Mesothelial cell of epicardium (in vitro differentiated cells): ENCODE measurements at places on chromosomes 1 and 21. TPM values are rescaled to one million over a fixed set of nuclear protein-coding genes. Genes with fewer than 3 reads are reported as not detected.

- H3K36me3 ChIP-seq, result no peaks in the 10 kb centered on the region
- H3K27me3 ChIP-seq, result no peaks in the 10 kb centered on the region
- no peak for DNase-seq
- no peak overlapping the region for H3K27ac ChIP-seq
- H3K4me1 ChIP-seq, result peaks cover 36% of the 10 kb centered on the region
Observed at GRCh38 chr1:82788660-82789059, 987.9 kb downstream of the ADGRL2 start.

DNA sequence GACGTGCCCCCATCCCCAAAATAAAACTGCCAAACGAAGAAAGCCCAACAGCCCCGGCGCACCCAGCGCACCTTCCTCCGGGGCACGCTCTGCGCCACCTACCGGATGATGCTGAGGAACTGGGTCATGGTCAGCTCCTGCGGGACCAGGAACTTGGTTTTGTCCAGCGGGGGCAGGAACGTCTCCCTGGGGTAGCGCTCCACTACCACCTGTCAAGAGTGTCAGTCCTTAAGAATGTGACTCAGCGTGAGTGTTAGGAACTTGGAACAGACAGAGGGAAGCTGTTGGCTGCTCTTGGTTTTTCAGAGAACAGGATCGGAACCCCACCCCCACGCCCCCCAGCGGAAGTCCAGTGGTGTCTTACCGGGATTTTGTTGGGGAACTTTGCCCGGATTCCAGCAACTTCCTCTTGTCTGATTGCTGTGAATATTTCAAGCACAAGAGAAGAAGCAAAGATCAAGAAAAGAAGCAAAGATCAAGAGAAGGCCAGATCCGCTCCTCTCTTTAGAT, 431 bp downstream of the MAP1LC3C start:
- DNase-seq, result no peak
- H3K4me3 ChIP-seq, result peak overlapping the region; percentile 63
- peaks cover 9% of the 10 kb centered on the region for H3K4me1 ChIP-seq
- H3K27me3 ChIP-seq, result no peaks in the 10 kb centered on the region
- H3K36me3 ChIP-seq, result no peaks in the 10 kb centered on the region

The DMBX1 gene
- not detected in 3 replicates for total RNA-seq

GRCh38 chr21:33650230-33650629, 7.9 kb downstream of the ITSN1 start:
- H3K27ac ChIP-seq, result peak overlapping the region; percentile 78
- no peaks in the 10 kb centered on the region for H3K27me3 ChIP-seq
- no peak for DNase-seq
- peaks cover 32% of the 10 kb centered on the region for H3K4me1 ChIP-seq

DNA sequence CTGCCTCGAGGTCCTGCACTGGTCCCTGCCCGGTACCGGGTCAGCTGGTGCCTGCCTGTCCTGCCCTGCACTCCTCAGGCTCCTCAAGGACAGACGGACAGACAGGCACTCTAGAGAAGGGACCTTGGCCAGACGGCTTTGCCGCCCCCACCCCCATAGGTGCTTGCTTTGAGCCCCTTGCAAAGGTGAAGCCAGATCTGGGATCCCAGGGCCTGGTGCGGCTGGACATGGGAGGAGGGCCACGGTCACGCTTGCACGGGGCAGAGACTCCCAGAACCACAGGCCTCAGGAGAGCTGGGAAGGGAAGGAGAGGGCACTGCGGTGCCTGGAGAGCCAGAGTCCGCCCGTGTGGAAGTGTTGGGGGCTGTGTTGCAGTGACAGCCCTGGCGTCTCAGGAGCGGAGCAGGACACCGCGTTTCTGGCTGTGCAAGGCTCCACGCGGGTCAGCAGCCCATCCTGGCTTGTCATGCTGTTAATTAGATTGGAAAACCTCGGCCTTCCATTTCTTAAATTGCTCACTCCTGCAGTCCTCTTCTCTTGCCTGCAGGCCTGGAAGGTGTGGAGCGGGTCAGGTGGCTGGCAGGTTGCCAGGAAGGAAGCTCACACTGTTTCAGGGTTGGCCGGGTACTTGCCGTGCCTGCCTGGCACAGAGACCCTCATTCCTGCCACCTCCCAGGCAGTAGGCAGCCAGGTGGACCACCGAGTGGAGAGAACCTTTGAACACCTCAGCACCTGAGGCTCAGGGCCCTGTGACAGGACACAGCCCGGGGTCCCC, 16.3 kb downstream of the COL18A1 start:
- H3K4me3 ChIP-seq, result peak overlapping the region; percentile 15
- peaks cover 45% of the 10 kb centered on the region for H3K4me1 ChIP-seq
- no peaks in the 10 kb centered on the region for H3K27me3 ChIP-seq
- no peaks in the 10 kb centered on the region for H3K36me3 ChIP-seq

GRCh38 chr1:165174491-165174890, 182.0 kb downstream of the LMX1A start:
- no peak overlapping the region for H3K27ac ChIP-seq
- no peaks in the 10 kb centered on the region for H3K36me3 ChIP-seq
- H3K4me3 ChIP-seq, result no peak overlapping the region
- peaks cover 27% of the 10 kb centered on the region for H3K27me3 ChIP-seq
- no peaks in the 10 kb centered on the region for H3K4me1 ChIP-seq

The YY1AP1 gene
- 55.8 to 58.1 TPM (median 56.2 TPM) in 3 replicates for total RNA-seq

DNA sequence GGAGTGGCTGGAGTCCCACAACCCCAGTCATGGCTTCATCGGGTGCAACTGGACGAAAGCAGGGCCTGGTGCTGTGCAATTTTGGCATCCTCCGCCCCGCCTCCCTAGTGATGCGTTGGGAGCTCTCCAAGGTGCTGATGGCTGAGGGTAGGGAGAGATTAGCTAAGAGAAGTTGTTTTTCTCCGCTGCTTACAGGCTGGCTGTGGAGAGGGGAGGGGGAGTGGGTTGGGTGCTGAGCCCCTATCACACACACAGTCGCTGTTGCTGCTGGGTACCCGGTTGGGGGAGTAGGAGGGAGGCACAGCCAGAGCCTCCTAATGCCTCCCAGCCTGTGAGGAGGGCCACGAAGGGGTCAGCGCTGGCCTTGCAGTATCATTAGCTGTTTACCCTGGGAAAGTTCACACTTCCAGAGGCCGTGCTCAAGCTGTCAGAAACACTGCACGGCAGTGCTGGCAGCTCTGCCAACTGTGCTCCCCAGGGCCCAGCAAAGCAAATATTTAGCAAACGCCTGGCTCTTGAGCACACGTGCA, 110.0 kb downstream of the GRIK3 start:
- H3K36me3 ChIP-seq, result no peaks in the 10 kb centered on the region
- no peak overlapping the region for H3K27ac ChIP-seq
- H3K4me1 ChIP-seq, result no peaks in the 10 kb centered on the region
- peak; percentile 87 for DNase-seq
- H3K27me3 ChIP-seq, result peaks cover 11% of the 10 kb centered on the region

The OR14K1 gene
- total RNA-seq, result not detected in 3 replicates

GRCh38 chr21:23638131-23638695, 1969.1 kb downstream of the MRPL39 start:
- DNase-seq, result no peak
- H3K27ac ChIP-seq, result no peak overlapping the region
- no peaks in the 10 kb centered on the region for H3K36me3 ChIP-seq
- no peak overlapping the region for H3K4me3 ChIP-seq

GRCh38 chr1:236081546-236082227, 16.8 kb upstream of the NID1 start:
- no peak for DNase-seq
- H3K4me3 ChIP-seq, result no peak overlapping the region
- H3K36me3 ChIP-seq, result no peaks in the 10 kb centered on the region
- peaks cover 11% of the 10 kb centered on the region for H3K4me1 ChIP-seq
- H3K27me3 ChIP-seq, result no peaks in the 10 kb centered on the region

The PRAMEF17 gene
- total RNA-seq, result not detected in 3 replicates

DNA sequence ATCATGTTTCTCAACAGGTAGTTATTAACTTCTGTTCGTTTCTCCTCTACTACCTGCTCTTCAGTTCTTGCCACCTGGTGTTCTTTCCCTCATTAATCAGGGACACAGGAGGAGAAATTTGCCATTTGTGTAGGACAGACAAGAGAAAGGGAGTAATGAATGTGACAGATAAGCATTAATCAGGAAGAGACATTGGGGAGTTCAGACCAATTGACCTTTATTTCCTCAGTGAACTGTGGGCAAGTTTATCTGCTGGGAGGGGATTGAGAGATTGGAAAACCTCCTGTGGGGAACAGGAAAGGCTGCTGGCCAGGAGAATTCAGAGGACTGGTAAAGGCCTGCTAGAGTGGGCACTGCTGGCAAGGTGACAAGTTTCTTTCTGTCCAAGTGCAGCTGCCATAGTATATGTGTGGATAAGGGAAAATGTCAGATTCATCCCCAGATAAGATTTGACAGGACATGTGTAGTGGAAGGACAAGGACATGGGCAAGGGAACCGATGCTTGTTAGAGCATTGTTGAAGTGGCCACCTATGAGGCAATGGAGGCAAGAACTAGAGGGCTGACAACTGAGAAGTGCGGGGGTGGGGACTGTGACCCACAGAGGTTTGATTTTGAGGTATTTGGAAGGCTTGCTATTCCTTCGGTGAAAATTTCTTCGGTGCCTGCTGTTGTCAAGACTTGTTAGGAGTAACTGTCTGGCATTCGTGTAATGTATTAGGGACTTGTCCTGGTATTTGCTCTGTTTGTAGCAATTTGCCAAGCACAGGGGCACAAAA, 12.6 kb downstream of the SZT2 start:
- no peak overlapping the region for H3K27ac ChIP-seq
- no peaks in the 10 kb centered on the region for H3K27me3 ChIP-seq
- DNase-seq, result no peak

The SH2D1B gene
- not detected in 3 replicates for total RNA-seq

DNA sequence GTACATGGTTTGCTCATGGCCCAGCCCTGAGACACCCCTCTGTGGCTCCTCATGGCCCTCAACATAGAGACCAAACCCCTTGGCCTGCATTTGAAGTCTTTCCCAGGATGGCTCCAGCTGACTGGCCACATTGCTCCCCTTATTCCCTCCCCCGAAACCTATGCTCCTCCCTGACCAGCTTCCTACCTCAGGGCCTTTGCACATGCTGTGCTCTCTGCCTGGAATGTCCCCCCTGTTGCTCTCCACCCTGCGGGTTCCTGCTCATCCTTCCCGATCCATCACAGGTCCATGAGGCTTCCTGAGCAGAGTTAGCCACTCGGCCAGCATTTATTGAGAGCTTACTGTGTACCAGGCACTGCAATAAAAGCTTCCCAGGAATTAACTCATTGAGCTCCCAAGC, 70.9 kb upstream of the SELENON start:
- DNase-seq, result no peak
- H3K27ac ChIP-seq, result no peak overlapping the region
- no peaks in the 10 kb centered on the region for H3K36me3 ChIP-seq

The COL9A2 gene
- total RNA-seq, result 45.8 to 50.3 TPM (median 49.9 TPM) in 3 replicates

GRCh38 chr1:172912765-172913260, 137.9 kb downstream of the TNFSF18 start:
- H3K4me3 ChIP-seq, result no peak overlapping the region
- peaks cover 14% of the 10 kb centered on the region for H3K36me3 ChIP-seq

The PCAT6 gene
- 9.9 to 10.6 TPM (median 9.9 TPM) in 3 replicates for total RNA-seq

DNA sequence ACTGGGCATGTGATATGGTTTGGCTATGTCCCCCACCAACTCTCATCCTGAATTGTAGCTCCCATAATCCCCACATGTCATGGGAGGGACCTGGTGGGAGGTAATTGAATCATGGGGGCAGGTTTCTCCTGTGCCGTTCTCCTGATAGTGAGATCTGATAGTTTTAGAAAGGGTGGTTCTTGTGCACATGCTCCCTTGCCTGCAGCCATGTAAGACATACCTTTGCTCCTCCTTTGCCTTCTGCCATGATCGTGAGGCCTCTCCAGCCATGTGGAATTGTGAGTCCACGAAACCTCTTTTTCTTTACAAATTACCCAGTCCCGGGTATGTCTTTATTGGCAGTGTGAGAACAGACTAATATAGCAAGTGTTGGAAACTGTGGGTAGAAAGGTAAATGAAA, 99.5 kb upstream of the HMCN1 start:
- H3K27me3 ChIP-seq, result no peaks in the 10 kb centered on the region
- no peak overlapping the region for H3K4me3 ChIP-seq
- no peak overlapping the region for H3K27ac ChIP-seq
- peaks cover 12% of the 10 kb centered on the region for H3K4me1 ChIP-seq
- peaks cover 14% of the 10 kb centered on the region for H3K36me3 ChIP-seq
- DNase-seq, result no peak

- H3K36me3 ChIP-seq, result peaks cover 37% of the 10 kb centered on the region
- H3K4me1 ChIP-seq, result no peaks in the 10 kb centered on the region
- DNase-seq, result no peak
- H3K27me3 ChIP-seq, result no peaks in the 10 kb centered on the region
- no peak overlapping the region for H3K27ac ChIP-seq
Observed at GRCh38 chr1:234463749-234464148, 15.2 kb downstream of the TARBP1 start.

GRCh38 chr1:101566883-101567538, 330.2 kb downstream of the S1PR1 start:
- no peaks in the 10 kb centered on the region for H3K27me3 ChIP-seq
- no peak overlapping the region for H3K4me3 ChIP-seq
- H3K4me1 ChIP-seq, result peaks cover 9% of the 10 kb centered on the region
- peaks cover 3% of the 10 kb centered on the region for H3K36me3 ChIP-seq
- no peak overlapping the region for H3K27ac ChIP-seq
- DNase-seq, result no peak

The RNU1-2 gene
- 3,774 to 3,945 TPM (median 3,937 TPM) in 3 replicates for total RNA-seq

DNA sequence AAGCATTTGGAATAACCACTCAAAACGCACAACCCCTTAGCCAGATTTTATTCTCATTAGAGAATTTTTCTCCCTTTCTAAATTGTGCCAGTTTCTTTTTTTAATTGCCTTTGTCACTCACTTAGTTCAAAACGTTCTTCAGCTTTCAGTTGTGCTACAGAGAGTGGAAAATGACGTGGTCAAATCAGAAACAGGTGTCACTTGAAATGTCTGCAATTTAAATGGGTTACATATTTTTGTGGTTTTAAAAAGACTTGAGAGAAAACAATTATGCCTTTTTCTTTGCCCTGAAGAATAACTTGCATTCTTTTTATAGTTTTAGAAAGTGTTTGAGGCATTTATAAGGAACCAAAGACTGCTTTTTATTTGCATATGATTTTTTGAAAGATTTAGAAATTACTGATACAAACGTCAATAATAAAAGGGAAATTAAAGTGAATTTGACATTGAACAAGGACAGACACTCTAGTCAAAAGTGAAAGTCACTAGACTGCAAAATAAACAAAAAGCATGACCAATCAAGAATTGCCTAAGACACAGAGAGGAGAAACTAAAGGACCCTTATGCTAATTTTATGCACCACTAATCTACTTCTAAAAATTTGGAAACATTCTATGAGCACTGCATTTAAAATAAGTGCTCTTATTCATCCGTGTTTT, 191.0 kb downstream of the TPR start:
- no peak for DNase-seq
- H3K4me1 ChIP-seq, result peaks cover 12% of the 10 kb centered on the region
- no peaks in the 10 kb centered on the region for H3K27me3 ChIP-seq
- no peaks in the 10 kb centered on the region for H3K36me3 ChIP-seq

The FALEC gene
- 1.2 to 1.9 TPM (median 1.7 TPM) in 3 replicates for total RNA-seq

DNA sequence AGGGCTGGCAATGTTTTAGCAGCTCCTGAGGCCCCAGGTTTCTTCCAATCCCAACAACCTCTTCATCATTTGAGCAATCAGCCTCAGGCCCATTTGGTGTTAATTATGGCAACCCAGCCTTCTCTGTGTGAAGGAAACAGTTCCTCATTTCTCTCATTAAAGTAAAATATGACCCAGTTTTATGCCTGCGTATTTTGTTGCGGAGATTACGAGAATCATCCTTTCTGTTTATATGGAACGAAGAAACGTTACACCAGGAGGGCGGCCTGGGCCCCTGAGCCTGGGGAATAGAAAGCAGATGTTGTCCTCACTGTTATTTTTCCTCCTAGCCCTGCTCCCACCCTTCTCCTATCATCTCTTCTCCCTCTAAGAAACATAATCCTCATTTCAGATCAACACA, 332.2 kb upstream of the USP24 start:
- no peaks in the 10 kb centered on the region for H3K27me3 ChIP-seq
- no peaks in the 10 kb centered on the region for H3K36me3 ChIP-seq
- no peak for DNase-seq
- H3K4me3 ChIP-seq, result no peak overlapping the region
- peaks cover 17% of the 10 kb centered on the region for H3K4me1 ChIP-seq

The DUSP10 gene
- total RNA-seq, result 3.5 to 4.0 TPM (median 3.7 TPM) in 3 replicates

The LIPI gene
- not detected in 3 replicates for total RNA-seq
